Central memory CD4-positive, alpha-beta T cell (primary cell): ENCODE measurements at places on chromosomes 7 and 10.

DNA sequence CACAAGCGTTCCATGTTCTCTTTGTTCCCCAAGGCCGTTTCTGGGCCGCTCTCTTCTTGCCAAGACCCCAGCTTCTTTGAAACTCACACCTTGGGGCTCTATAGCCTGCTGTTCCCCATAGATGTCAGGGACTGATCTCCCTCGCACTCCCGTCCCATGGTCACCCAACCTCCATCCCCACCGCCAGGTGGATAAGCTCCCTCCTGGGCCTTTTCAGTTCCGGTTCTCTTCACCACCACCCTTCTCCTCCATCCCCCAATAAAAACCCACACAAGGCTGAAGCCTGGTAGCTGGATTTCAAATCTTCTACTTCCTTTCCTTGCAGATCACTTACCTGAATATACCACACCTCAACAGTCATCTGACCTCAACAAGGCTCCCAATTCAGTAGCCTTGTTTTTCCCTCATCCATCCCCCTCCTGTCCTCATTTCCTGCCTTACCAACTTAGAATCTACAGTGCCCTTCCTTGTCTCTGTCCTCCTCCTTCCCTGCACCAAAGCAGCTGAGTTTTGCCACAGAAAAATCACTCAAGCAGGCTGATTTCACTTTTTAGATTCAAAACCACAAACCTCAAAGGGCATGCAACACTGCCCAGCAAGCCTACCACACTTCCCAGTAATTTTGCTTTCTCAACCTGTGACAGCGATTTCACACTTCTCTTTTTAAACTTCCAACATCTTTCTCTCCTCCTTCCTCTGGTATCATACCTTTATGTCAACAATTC lies 7.7 kb downstream of the SLC37A3 start:
- DNase-seq = no peak

GRCh38 chr10:100825325-100825875 lies 80.0 kb downstream of the PAX2 start:
- DNase-seq = no peak

GRCh38 chr10:113096128-113096996 lies 146.3 kb downstream of the TCF7L2 start:
- DNase-seq = no peak

DNA sequence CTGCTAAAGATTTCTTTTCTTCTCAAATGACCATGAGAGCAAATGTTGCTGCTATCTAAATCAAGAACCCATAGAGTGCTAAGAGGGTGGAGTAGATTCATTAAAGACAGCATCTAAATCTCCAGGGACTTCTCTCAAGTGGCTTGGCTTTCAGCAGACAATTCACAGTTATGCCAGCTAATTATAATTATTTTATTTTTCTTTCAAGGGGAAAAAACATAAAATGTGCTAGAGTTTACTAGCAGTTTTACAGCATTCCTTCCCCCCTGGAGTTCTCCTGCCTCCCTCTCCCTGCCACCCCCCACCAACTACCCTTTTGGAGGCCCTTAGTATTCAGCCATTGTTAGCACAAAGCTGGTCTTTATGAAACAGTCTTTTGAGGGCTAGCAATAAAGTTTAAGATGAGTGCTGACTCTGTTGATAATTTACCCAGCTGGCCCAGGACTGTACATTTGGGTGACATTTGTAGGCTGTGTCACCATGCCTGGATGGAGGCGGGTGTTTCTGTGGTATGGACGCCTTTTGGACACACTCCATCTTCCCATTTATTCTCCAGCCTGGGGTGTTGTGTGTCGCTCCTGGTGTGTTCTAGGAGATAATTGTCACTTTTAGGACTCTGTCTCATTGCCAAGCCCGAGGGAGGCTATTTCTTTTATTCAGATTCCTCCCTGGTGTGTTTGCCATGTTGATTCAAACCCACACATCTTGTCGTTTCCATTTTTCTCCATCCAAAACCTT lies 160.2 kb downstream of the CREB5 start:
- DNase-seq = no peak

GRCh38 chr7:2173189-2173827 lies 59.4 kb downstream of the MAD1L1 start:
- DNase-seq = no peak

DNA sequence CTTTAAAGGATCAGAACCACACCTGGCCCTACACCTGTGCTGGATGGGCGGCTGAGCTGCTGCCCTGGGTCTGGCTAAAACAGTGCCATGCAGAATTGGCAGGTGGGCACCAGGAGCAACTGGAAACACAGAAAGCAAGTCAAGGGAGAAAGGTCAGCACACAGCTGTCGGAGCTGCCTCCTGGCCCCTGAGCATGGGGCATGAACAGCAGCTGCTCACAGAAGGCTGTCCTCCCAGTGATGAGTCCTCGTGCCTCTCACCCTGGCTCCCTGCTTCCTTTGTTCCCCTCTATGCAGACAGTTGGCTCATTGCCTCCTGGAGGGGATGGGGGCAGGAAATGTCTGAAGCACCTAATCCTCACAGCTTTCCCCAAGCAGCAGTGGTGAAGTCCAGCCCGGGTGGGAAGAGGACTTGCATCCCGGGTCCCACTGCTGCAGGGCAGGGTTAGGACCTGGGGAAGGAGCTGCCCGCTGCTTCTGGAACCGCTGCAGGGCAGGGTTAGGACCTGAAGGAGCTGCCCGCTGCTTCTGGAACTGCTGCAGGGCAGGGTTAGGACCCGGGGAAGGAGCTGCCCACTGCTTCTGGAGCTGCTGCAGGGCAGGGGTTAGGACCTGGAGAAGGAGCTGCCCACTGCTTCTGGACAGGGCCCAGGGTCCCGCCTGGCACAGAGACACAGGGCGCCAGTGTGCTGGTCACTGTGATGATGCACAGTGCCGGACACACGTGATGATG lies 37.3 kb downstream of the VIPR2 start:
- no peak for DNase-seq

DNA sequence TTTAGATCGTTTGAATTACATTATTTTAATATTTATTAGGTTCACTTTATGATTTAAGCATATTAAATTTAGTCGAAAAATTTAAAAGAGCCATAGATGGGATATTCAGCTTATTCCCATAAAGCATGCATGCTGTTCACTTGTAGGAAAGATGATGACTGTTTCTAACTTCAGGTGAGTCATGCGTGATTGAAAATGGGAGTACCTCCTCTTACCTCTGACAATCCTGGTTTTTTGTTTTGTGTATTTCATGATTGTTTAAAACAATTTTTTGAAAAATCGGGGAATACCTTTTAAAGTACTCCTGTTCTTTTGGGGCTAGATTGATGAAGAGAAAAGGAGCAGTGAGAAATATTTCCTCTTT lies 1.4 kb downstream of the TNKS2 start:
- DNase-seq = no peak
